ENCODE measurements at places on chromosomes 1 and 21.

- DNase-seq, result no peak
These were observed 51.3 kb upstream of the IFFO2 start for GRCh38 chr1:19007491-19008441.

GRCh38 chr1:61776091-61776490, 33.8 kb downstream of the PATJ start:
- DNase-seq, result no peak

DNA sequence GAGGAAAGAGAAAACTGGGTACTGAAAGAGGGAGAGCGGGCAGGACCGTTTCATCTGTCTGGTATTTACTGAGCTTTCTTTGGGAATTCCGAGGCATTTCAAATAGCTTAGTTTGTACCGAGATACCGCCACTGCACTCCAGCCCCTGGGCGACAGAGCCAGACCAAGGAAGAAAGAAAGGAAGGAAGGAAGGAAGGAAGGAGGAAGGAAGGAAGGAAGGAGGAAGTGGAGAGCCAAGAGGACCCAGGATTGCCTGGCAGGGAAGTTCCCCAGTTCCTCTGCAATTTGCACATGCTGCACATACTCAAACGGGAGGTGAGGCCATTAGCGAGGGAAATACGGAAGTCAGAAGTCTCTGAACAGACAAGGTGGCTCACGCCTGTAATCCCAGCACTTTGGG, 961 bp upstream of the FUCA1 start:
- DNase-seq, result no peak

- DNase-seq, result no peak
These were observed 32.6 kb downstream of the RYR2 start for GRCh38 chr1:237074371-237075117.

DNA sequence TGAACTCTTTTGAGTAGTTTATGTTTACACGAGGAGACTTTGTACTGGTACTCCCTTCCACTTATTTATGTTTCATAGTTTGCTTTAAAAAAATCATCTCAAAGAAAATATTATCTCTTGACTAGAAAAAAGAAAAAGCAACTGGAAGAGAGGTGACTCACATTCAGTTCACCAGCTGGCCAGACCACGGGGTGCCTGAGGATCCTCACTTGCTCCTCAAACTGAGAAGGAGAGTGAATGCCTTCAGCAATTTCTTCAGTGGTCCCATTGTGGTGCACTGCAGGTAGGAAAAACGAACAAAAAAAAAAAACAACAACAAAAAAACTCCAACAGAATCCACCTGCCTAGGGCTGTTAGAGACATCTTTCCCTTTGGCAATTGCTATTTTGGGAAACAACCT, 102.9 kb downstream of the PTPRC start:
- no peak for DNase-seq

DNA sequence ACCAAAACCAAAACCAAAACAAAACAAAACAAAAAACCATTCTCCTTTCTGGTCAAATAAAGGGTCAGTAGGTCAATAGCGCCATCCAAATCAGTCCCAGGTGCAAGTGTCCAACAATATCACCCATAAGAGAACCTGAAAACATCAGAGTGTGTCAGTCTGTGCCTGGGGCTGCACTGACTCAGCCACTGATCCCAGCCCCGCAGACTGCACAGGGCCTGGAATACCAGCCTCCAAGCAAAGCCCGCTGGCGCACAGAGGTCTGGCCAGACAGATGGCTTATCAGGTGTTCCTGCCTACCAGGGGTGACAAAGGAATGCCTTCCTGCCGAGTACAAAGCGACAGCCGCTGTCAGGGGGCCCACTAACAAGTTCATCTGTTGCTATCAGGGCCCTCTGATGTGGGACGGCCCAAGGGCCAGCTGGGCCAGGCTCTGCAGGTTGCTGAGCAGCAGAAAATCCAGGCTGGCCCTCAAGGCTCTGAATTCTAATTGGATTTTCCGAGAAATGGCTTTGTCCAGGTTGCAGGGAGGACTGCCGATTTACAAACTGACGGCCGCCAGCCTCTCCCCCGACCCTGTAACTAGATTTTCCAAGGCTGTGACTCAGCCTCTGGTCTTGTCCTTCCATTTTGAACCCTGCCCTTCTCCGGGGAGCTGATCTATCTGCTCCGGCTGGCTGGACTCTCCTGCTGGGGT, 13.7 kb upstream of the TMEM51 start:
- DNase-seq, result no peak

DNA sequence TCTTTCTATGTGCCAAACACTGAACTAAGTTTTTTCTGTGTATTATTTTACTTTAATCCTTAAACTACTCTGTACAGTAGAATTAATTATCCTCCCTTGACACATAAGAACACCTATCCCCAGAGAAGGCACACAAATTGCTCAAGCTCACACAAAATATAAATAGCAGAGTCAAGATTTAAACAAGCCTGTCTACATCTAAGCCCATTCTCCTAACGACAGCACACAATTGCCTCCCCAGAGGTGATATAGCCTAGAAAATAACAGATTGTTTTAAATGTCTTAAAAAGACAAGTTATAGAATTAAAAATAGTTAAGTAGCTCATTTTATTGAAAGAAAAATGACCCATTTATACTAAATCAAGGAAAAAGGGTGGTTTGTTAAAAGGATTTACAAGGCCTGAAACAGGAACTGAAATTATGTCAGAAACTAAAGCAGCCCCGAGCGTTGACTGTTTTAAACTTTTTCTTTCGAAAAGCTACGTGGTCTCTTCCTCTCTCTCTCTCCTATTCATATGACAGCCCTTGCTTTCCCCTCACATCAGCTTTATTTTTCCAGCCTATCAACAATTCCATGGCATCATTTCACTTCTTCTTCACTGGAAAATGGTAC, 30.5 kb downstream of the TNFSF18 start:
- no peak for DNase-seq

DNA sequence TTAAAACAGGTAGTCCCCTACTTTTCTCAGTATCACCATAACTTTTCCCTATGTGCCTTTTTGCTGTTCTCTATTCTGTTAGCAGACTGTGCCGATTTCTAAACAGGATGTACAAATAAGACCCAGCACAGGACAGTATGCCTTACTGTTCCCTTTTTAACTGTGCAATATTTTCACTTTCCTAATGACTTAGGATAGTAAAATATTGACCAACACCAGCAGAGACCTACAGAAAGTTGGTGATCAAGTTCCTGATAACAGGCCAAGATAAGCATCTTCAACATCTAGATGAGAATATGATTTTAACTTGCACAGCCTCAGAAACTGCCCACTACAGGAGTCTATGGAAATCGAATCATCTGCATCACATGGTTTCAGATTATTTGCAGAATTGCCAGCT, 42.0 kb downstream of the ADSS2 start:
- DNase-seq, result no peak

GRCh38 chr1:59645893-59646292, 168.9 kb upstream of the HOOK1 start:
- DNase-seq, result no peak

- peak; percentile 63 for DNase-seq
These were observed 19.0 kb downstream of the TMEM63A start for GRCh38 chr1:225863167-225863566.

DNA sequence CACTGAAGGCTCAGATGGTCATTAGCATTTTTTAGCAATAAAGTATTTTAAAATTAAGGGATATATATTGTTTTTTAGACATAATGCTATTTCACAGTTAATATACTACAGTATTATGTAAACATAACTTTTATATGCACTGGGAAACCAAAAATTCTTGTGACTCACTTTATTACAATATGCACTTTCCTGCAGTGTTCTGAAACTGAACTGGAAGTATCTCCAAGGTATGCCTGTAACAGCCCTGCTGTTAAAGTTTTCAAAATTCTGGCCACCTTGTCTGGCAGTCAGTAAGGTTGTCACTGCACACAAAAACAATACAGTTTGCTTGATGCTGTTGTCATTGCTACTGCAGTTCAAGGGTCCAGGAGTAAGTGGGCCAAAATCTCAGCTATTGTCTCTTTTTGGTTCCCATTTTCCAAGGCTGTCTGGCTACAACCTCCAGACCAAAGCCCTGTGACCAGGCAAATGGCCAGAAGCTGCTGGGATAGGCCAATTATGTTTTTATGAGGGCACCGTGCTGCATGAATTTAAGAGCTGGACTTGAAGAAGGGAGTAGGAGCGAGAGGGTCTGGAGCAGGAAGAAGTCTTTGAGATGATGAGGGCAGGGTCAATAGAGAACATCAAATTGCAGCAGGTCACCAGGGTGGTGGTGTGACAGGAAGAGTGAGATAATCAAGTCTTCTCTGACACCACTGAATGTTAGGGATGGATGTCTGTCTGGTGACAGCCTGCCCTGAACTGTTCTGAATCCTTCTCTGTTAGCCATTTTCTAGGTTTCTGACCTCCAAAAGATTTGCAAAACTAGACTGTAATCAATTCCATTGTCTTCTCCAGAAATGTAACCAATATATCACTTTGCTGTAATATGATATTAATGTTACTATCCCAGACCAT, 82.3 kb upstream of the CACHD1 start:
- DNase-seq, result no peak

DNA sequence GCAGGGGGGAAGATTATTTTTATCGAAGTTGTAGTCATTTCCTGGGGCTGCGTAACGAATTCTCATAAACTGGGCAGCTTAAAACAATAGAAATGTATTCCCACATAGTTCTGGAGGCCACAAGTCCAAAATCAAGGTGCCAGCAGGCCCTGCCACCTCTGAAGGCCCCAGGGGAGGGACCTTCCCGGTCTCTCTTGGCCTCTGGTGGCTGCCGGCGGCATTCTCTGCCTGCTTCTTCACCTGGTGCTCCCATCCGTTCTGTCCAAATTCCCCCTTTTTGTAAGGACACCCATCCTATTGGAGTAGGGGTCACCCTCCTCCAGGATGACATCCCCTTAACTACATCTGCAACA, 92.8 kb downstream of the PDE9A start:
- DNase-seq, result no peak

DNA sequence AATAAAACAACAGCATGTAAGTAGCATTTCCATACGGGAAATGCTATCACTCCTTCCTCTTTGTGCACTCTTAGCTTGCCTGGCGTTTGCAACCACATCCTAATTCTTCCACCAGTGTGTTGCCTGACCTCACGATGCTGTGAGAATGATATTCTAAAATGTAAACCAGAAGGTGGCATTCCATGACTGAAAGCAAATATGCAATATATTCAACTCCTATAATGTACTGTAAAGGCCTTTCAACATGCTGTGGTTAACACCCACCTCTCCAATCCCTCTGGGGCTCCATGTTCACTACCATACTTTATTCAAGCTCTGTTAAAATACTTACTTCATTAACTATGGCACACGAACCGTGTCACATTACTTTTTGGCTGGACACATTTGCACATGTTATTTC, 420.6 kb upstream of the DEPDC1 start:
- peak; percentile 58 for DNase-seq

- DNase-seq, result no peak
These were observed 1.8 kb upstream of the LHX9 start for GRCh38 chr1:197915260-197915861.

DNA sequence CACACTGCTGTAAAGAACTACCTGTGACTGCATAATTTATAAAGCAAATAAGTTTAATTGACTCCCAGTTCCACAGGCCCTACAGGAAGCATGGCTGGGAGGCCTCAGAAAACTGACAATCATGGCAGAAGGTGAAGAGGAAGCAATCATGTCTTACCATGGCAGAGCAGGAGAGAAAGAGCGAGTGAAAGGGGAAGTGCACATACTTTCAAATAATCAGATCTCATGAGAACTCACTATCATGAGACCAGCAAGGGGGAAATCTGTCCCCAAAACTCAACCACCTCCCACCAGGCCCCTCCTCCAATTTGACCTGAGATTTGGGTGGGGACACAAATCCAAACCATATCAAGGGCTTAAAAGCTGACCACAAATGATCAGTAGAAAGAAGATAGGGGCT, 493.2 kb downstream of the PTPRC start:
- DNase-seq, result no peak

GRCh38 chr1:57633056-57633455, 209.2 kb upstream of the DAB1 start:
- DNase-seq, result no peak

GRCh38 chr21:36487641-36488307, 7.9 kb upstream of the CLDN14 start:
- DNase-seq, result no peak

DNA sequence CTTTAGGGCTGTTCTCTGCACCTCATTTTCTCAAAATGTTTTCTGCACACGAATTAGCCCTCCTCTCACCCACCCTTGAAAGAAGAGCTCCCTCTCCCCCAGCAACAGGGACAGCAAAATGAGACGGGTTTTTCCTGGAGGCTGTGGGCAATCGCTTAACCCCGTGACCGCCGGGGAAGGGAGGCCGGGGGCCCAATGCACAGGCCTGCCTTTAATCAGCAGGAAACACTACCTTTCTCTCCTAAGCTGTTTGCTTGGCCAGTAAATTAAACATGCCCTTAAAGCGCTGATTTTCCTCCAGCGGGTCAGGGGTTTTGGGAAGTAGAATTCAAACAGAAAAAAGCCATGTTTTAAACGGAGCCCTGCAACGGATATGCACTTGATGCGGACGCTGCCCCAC, 114.4 kb downstream of the PRDM16 start:
- no peak for DNase-seq

- DNase-seq, result no peak
These were observed 176.0 kb upstream of the NRIP1 start for GRCh38 chr21:15240848-15241247.
